Osteoblast (primary cell): ENCODE measurements at places on chromosomes 4 and X. TPM values are rescaled to one million over a fixed set of nuclear protein-coding genes. Genes with fewer than 3 reads are reported as not detected.
A peak's percentile ranks its signal among the peaks of the same experiment; 100 is the strongest.

The SEL1L3 gene
- 66.6 and 83.6 TPM in 2 replicates for total RNA-seq

DNA sequence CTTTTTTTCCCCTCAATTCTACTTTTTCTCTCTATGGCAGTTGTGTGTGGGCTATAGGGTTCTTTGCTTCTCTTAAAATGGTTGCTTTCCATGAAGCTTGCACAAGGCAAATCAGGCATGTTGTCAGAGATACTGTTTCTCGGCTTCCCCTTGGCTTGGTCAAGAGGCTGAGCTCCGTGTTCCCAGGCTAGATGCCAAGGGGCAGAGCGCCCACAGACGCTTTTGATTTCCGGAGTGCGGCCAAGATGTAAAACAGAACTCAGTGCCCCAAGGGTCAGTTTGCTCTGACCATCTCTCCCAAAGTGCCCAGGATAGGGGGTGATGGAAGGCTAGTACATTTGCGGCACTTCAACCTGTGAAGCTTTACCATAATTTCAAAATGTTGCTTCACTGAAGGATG is 64.2 kb upstream of the DIPK2B start:
- H3K4me1 ChIP-seq, result no peaks in the 10 kb centered on the region
- H3K36me3 ChIP-seq, result no peaks in the 10 kb centered on the region
- H3K27ac ChIP-seq, result no peak overlapping the region
- H3K27me3 ChIP-seq, result peaks cover 3% of the 10 kb centered on the region

The FRYL gene
- 39.2 and 42.0 TPM in 2 replicates for total RNA-seq

- no peak overlapping the region for H3K4me3 ChIP-seq
- no peak for DNase-seq
- H3K27ac ChIP-seq, result no peak overlapping the region
- no peaks in the 10 kb centered on the region for H3K27me3 ChIP-seq
- H3K36me3 ChIP-seq, result no peaks in the 10 kb centered on the region
These were observed 1516.4 kb upstream of the PABPC4L start for GRCh38 chr4:135718019-135718418.

- H3K36me3 ChIP-seq, result no peaks in the 10 kb centered on the region
- peaks cover 13% of the 10 kb centered on the region for H3K4me1 ChIP-seq
- H3K4me3 ChIP-seq, result no peak overlapping the region
These were observed 50.4 kb upstream of the PTPN13 start for GRCh38 chr4:86543560-86544309.

The IL1RAPL2 gene
- total RNA-seq, result not detected in 2 replicates

- no peak for DNase-seq
- H3K4me1 ChIP-seq, result no peaks in the 10 kb centered on the region
- H3K36me3 ChIP-seq, result no peaks in the 10 kb centered on the region
- no peak overlapping the region for H3K4me3 ChIP-seq
- H3K27ac ChIP-seq, result no peak overlapping the region
- no peaks in the 10 kb centered on the region for H3K27me3 ChIP-seq
These were observed 174.9 kb downstream of the CORIN start for GRCh38 chr4:47662975-47663374.

- H3K4me1 ChIP-seq, result no peaks in the 10 kb centered on the region
- DNase-seq, result no peak
- no peak overlapping the region for H3K4me3 ChIP-seq
- H3K36me3 ChIP-seq, result no peaks in the 10 kb centered on the region
- no peak overlapping the region for H3K27ac ChIP-seq
These were observed 36.3 kb upstream of the PARM1 start for GRCh38 chr4:74896595-74896994.

The STPG2 gene
- total RNA-seq, result under 0.01 and 0.29 TPM in 2 replicates

The CSAG2 gene
- not detected in 2 replicates for total RNA-seq

The GAB3 gene
- total RNA-seq, result 3.2 and 6.9 TPM in 2 replicates

- no peak overlapping the region for H3K4me3 ChIP-seq
- no peak for DNase-seq
- peaks cover 41% of the 10 kb centered on the region for H3K4me1 ChIP-seq
- H3K36me3 ChIP-seq, result no peaks in the 10 kb centered on the region
These were observed 125.5 kb downstream of the C4orf51 start for GRCh38 chr4:145805490-145805889.

The AMOT gene
- 3.2 and 5.1 TPM in 2 replicates for total RNA-seq

The DCAF8L1 gene
- total RNA-seq, result not detected in 2 replicates

DNA sequence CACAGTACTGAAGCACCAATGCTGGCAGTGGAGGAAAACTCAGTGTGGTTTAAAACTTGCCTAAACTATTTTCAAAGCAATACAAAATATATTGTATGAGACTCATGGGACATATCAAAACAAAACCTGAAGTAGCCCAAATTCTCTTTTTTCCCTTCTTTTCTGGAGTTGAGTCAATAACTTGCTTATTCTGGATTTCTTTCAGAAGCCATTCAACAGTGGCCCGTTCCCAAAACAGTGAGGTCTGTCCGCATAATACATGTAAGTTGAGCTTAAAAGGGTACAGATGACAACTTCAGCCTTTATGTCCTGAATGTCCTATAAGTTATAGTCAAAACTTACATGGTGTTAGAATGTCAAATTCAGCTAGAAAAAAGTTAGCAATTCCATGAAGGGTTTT is 100.8 kb downstream of the SHISA3 start:
- no peaks in the 10 kb centered on the region for H3K36me3 ChIP-seq
- no peak for DNase-seq
- no peak overlapping the region for H3K27ac ChIP-seq
- H3K4me3 ChIP-seq, result no peak overlapping the region

GRCh38 chr4:170243662-170244288 is 154.0 kb upstream of the AADAT start:
- H3K36me3 ChIP-seq, result no peaks in the 10 kb centered on the region
- no peak overlapping the region for H3K4me3 ChIP-seq
- DNase-seq, result no peak
- no peaks in the 10 kb centered on the region for H3K27me3 ChIP-seq

GRCh38 chr4:145061318-145061920 is 36.6 kb downstream of the ANAPC10 start:
- DNase-seq, result peak; percentile 51
- peaks cover 4% of the 10 kb centered on the region for H3K4me1 ChIP-seq
- no peaks in the 10 kb centered on the region for H3K27me3 ChIP-seq
- no peak overlapping the region for H3K4me3 ChIP-seq

GRCh38 chrX:28303486-28303885 is 283.8 kb upstream of the IL1RAPL1 start:
- no peak for DNase-seq
- H3K27me3 ChIP-seq, result no peaks in the 10 kb centered on the region
- H3K4me1 ChIP-seq, result no peaks in the 10 kb centered on the region
- no peak overlapping the region for H3K4me3 ChIP-seq
- H3K27ac ChIP-seq, result no peak overlapping the region
- no peaks in the 10 kb centered on the region for H3K36me3 ChIP-seq
